ENCODE measurements at places on chromosomes 16 and 17. TPM values are rescaled to one million over a fixed set of nuclear protein-coding genes. Genes with fewer than 3 reads are reported as not detected.

The TNS4 gene
- total RNA-seq: 1.8 TPM

The SLC5A2 gene
- total RNA-seq: 1.0 TPM

The FGF11 gene
- 7.1 TPM for total RNA-seq

The SLFN12L gene
- 0.77 TPM for total RNA-seq

The TM4SF5 gene
- not detected for total RNA-seq

The BRICD5 gene
- total RNA-seq: 12.3 TPM

The TPSG1 gene
- not detected for total RNA-seq

The CDRT15L2 gene
- total RNA-seq: not detected

The C16orf89 gene
- 1.2 TPM for total RNA-seq

The NPIPA3 gene
- 1.0 TPM for total RNA-seq

All from camera-type eye (tissue), 1 donor.